Mucosa of gallbladder (tissue), 1 donor: ENCODE measurements at places on chromosomes 3 and 15. TPM values are rescaled to one million over a fixed set of nuclear protein-coding genes. Genes with fewer than 3 reads are reported as not detected.

Gene HTR3E
- total RNA-seq, result not detected

Gene PTPRG
- 38.1 TPM for total RNA-seq

Gene SPINK8
- total RNA-seq, result not detected

GRCh38 chr15:58391088-58391487 lies 40.7 kb upstream of the LIPC start:
- DNase-seq, result no peak

DNA sequence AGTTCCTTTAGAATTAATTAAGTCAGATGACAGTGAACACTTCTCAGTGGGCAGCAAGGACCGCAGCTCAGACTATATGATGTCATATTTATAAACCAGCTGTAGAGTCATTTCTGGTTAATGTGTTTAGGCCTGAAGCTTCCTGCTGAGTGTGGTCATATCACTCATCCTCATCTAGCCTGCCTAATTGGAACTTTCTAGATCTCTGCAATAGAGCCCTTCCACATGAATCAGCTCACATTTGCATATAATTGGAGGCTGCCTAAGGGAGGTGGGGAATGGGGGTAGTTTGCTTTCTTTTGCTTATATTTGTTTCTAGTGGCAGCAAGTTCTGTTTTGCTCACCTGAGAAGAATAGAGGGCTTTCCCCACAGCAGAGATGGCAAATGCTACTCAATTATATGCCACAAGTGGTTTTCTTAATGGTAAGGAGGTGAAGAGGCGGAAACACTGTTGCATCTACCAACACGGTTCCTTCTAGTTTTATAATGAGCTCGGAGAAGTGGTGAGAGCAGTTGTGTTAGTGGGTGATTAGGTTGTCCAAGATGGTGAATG lies 148.1 kb downstream of the KLHL25 start:
- no peak for DNase-seq
